Thymus (tissue), 14 donors: ENCODE measurements at places on chromosomes 3 and 15. TPM values are rescaled to one million over a fixed set of nuclear protein-coding genes. Genes with fewer than 3 reads are reported as not detected.

DNA sequence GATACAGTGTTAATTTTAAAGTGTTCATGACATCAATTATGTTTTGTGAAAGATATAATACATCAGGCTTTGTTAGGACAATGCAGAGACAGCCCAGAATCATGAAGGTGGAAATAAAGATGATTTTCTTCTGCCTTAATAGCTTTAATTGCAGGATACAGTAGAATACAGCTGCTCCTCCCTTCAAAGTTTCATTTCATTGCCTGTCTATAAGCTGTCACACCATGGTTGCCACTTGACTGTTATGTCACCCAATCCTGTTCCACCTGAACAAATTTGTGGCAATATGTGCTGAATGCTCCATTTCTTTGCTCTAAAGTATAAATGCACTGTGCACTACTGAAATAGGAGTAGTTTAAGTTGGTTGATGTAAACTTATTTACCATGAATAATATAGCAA is 537.8 kb upstream of the ROBO2 start:
- no peaks in the 10 kb centered on the region for H3K4me1 ChIP-seq
- no peak overlapping the region for H3K27ac ChIP-seq
- H3K27me3 ChIP-seq = no peaks in the 10 kb centered on the region
- DNase-seq = no peak
- H3K4me3 ChIP-seq = no peak overlapping the region

DNA sequence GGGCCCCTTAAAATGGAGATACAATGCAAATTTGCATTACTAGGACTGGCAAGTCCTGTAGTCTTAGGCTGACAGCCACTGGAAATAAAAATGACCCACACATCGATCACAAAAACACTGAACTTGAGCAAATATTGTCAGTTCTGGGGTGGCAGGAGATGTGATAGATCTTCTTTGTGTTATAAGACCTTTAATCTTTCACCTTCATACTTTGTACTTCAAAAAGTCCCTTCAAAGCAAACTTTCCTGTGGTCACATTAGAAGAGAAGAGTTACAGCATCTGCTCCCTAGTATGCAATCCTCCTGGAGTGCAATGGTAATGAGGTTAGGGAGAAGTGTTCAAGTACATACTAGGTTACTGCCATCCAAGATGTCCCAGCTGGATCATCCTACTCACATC is 149.4 kb upstream of the KCNMB2 start:
- H3K27me3 ChIP-seq = no peaks in the 10 kb centered on the region
- no peaks in the 10 kb centered on the region for H3K4me1 ChIP-seq
- no peaks in the 10 kb centered on the region for H3K36me3 ChIP-seq
- DNase-seq = no peak

Gene CLDN16
- 0.52 TPM for total RNA-seq

Gene ACTL6A
- 64.2 TPM for total RNA-seq

Gene SEMA6D
- total RNA-seq = 7.6 TPM

- no peak overlapping the region for H3K4me3 ChIP-seq
- no peaks in the 10 kb centered on the region for H3K27me3 ChIP-seq
Observed at GRCh38 chr15:63476229-63476632, 28.2 kb upstream of the USP3 start.

Gene DCP1A
- 12.3 TPM for total RNA-seq

Gene DISP2
- 0.19 TPM for total RNA-seq
